ENCODE measurements at places on chromosomes 12 and 14. TPM values are rescaled to one million over a fixed set of nuclear protein-coding genes. Genes with fewer than 3 reads are reported as not detected.

Gene SLC48A1
- 48.9 TPM for total RNA-seq

Gene NR1H4
- total RNA-seq: not detected

DNA sequence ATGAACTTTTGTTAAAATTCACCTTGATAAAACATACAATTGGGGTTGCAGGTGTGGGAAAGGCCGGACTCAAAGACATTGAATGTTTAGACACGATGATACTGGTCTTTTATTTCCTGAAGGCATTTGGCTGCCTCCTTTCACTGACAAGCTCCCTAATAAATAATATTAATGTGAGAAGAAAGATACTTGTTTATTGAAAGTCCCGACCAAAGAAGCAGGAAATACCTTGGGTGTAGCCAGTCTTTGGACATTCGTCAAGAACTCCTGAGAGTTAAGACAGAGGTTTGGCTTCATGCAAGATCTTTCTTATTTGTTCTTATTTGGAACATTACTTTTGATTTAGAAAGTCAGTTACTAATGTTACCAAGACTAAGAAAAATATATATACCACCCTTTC, 1133.8 kb upstream of the SEL1L start:
- DNase-seq: no peak

- DNase-seq: no peak
Measured at GRCh38 chr14:39474416-39474911, 42.2 kb upstream of the FBXO33 start.

DNA sequence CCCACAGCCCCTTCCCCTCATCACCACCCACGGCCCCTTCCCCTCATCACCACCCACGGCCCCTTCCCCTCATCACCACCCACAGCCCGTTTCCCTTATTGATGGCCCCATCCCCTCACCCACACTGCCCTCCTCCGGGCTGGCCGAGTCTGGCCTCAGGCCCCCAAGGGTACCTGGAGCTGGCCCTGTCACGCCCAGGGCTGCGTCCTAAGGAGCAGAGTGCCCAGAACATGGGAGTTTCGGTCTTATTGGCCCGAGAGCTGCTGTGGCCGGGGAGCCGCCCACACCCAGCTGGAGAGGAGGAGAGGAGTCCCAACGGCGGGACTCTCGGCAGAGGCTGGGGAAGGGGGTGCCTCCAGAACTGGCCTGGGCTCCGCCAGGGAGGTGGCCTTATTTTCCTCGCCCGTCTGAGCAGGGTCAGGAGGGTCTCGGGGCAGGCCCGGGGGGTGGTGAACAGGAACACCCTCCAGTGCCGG, 182.3 kb downstream of the KIF26A start:
- no peak for DNase-seq

DNA sequence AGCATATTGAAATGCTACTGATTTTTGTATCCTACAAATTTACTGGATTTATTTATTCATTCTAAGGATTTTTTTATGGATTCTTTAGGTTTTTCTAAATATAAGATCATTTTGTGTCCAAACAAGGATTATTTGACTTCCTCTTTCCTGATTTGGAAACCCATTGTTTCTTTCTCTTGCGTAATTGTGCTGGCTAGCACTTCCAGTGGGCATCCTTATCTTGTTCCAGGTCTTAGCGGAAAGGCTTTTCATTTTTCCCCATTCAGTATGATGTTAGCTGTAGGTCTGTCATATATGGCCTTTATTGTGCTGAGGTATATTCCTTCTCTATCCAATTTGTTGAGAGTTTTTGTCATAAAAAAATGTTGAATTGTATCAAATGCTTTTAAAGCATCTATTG, 57.2 kb upstream of the RHOJ start:
- no peak for DNase-seq

GRCh38 chr14:96663491-96664067, 133.6 kb upstream of the VRK1 start:
- DNase-seq: no peak

- no peak for DNase-seq
Measured at GRCh38 chr14:89373185-89373584, 43.8 kb downstream of the FOXN3 start.

GRCh38 chr14:87745507-87746118, 247.4 kb downstream of the GALC start:
- DNase-seq: no peak

DNA sequence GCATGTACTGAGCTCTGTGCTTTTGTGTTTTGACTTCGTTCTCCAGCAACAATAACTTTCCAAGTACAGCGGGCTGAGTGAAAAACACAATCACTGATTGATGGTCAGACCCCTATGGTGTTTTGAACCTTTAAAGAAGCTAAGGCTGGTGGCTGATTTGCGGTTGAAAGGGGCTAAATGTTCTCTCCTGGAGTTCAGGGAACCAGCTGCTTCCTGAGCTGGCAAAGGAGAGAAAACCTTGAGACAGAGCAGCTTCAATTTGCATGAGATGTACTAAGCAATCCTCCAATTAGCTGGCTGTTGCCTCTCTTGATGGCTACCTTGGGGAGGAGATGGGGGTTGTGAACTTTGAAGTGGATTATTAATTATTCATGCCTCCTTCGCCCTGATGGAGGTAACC, 546.7 kb upstream of the SEL1L start:
- DNase-seq: no peak

- no peak for DNase-seq
Measured at GRCh38 chr14:21093769-21094681, 4.4 kb downstream of the ZNF219 start.

- no peak for DNase-seq
Measured at GRCh38 chr14:78412475-78412874, 242.3 kb downstream of the NRXN3 start.

DNA sequence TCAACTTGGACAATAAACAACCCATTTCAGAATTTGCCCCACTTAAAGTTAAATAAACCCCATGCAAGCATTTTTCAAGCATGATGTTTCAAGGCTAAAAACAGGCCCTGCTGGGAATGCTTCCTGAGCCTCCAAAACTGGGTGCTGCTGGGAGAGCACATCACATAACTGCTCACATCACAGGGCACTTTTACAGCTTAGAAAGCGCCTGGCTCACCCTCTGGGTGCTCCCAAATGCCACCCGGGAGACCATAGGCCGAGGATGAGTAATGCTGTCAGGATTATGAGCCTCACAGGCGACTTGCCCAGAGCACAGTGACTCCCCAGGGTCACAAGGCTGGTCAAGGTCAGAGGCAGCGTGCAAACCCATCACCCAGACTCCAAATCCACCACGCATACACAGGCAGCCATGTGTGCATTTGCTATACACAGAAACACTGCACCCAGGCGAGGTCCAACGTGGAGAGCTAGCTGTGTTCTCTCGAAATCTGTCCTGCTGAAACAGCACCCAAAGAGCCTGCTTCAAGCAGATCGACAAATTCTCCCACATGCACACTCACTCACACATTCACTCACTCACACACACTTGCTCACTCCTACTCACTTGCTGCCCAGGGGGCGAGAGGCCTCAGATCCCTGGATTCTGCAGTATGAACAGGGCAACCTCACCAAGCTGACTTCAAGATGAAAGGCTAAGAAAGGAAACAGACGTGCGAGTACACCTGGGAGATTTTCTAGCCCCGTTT, 58.7 kb downstream of the ITPK1 start:
- DNase-seq: no peak

GRCh38 chr14:34398024-34398423, 64.0 kb downstream of the SPTSSA start:
- no peak for DNase-seq

DNA sequence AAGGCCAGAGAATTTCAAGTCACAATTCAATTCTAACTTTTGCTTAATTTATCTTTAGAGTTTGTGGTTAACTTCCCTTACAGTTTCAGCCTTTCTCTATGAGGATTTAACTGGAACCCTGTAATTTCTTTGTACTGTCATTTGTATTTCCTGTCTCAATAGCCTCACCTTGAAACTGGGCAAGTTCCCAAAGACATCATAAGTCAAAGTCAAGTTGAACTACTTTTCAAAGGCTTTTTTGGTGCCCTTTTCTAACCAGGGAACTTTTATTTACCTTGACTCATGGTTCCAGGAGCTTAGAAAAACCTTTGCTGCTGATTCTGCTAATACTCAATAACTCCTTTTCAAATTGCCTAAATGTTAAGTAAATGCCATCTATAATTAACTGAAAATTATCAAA, 200.8 kb upstream of the KRR1 start:
- no peak for DNase-seq

Gene NTF3
- 0.63 TPM for total RNA-seq

DNA sequence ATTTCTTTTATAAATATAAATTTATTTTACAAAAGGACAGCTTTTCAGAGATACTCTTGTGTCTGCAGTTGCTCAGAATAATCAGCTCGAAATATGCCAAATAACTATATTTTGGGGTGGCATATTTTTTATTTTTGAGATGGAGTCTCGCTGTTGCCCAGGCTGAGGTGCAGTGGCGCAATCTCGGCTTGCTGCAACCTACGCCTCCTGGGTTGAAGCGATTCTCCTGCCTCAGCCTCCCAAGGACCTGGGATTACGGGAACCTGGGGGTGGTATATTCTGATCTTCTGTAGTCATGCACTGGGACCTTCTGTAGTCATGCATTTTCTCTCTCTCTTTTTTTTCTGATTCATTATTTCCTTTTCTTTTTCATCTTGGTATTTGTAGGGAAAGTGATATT, 135.0 kb upstream of the AMIGO2 start:
- no peak for DNase-seq

DNA sequence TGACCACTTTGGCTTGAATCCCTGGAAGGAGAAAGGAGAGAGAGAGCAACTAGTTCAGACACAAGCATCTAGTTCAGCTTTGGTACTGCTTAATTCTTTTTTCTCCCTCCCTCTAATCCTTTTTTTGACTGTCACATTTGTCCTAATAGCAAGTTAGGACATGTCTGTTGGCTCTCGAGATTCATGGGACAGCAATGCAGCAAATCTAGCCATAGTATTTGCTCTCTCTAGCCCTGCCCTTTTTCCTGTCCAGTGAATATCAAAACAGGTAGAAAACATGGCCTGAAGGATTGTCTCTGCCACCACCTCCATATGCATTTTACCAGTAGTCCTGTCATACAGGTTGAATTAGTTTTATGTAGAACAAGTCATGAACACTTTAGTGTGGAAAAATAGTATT, 116.4 kb downstream of the PTPRB start:
- DNase-seq: no peak

- no peak for DNase-seq
Measured at GRCh38 chr12:67288561-67288960, 19.4 kb downstream of the CAND1 start.

All from right atrium auricular region (tissue), 2 donors.